CD4-positive, alpha-beta T cell treated with Interleukin-4 for 1 hour (primary cell): ENCODE measurements at places on chromosomes 13 and 19.

- DNase-seq: peak; percentile 81
Observed at GRCh38 chr13:99282264-99283231, 24.4 kb upstream of the GPR18 start.

DNA sequence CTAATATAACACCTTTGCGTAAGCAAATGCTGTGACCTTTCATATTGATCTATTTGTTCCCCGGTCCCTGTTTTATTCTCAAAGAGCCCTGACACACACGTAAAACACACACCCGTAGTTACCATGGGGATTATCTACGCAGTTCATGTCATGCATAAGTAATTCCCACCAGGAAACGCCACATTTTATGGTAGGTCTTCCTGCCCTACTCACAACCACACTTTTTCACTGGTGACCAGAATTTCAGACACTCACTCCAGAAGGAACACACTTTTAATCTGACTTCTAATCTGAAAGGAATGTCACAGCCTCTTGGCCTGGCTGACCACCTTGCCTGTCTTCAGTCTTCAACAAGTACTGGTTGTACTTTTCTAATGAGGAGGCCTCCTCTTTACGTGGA is 46.8 kb downstream of the SLC7A1 start:
- DNase-seq: no peak

- no peak for DNase-seq
Observed at GRCh38 chr13:87093399-87093798, 577.8 kb upstream of the SLITRK5 start.

DNA sequence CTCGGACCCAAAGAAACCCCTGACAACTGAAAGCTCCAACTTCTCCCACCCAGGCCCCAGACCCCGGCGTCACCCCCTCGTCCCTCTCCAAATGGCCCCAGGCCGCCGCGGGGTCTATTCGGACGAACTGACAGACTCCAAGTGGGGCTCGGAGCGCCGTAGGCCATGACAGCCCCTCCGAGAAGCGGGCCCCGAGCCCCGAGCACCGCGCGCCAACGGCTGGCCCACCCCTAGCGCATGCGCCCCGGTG is 360 bp downstream of the DDX39A start:
- DNase-seq: no peak

DNA sequence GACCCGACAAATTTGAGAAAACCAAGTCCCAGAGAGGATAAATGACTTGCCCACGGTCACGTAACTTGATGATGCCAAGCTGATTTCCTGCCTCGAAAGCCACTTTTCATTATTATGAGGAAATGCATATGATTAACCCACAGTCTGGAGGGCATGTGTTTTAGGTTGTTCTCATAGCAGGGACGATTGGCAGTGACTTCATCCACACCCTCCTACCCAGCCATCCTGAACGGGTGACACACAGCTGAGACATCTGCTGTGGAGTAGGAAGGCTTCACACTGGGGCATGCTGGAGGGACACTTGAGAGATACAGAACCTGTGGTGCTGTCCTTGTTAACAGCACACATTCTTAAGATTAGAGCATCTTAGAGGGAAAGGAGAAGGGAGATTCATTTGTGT is 65.4 kb upstream of the WDFY2 start:
- DNase-seq: peak; percentile 40

DNA sequence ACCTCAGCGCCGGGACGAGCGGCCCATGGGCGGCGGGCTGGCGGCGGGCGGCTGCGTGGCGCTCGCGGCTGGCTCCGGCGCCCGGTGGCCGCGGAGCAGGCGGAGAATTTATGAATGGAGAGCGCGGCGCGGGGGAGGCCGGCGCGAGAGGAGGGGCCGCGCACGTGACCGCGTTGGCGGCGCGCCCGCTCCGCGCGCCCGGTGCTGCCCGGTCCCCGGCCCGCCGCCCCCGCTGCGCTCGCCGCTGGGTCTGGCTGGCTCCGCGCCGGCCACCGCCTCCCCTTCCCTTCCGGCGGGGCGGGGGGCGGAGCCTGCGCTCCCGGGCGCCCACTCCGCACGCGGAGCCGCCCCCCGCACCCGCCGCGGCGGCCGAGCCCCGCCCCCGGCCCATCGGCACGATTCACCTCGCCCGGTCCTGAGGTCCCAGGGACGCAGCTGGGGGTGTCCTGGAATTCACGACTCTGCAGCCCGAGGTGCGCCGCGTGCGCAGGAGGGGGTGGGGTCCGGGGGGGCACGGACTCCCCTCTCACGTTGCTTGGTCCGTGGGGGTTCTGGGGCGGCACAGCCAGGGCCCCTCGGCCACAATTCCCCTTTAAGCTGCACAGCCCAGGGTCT is at the start of gene CBARP:
CBARP (minus strand) TSS at position 252 of the 615 bp plus-strand sequence. CDS start 1,905 bp downstream, outside the sequence.
- peak; percentile 29 for DNase-seq

DNA sequence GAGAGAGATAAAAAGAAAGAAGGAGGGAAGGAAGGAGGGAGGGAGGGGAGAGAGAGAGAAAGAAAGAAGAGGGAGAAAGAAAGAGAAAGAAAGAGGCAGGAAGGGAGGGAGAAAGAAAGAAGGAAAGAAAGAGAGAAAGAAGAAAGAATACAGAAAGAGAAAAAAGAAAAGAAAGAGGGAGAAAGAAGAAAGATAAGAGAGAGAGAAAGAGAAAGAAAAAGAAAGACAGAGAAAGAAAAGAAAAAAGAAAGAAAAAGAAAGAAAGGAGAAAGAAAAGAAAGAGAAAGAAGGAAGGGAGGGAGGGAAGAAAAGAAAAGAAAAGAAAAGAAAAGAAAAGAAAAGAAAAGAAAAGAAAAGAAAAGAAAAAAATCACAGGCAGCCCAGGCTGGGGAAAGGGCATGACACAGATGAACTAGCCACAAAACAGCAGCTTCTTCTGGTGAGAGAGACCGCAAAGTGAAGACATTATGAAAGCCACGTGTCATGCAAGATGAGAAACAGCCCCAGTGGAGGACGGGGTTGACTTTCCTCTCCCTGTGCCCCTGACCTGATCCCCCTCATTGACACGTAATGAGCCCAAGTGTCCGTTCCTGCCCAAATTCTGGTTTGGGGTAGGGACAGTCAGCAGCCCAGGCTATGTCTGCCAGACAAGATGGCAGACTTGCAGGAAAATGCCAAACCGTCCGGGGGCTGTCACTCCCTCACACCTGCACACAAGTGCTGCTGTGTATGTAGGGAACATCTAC is 102.1 kb downstream of the INSR start:
- DNase-seq: peak; percentile 63

- no peak for DNase-seq
Observed at GRCh38 chr19:34998777-34999497, 1.2 kb upstream of the GRAMD1A start.

- no peak for DNase-seq
Observed at GRCh38 chr13:50355797-50356196, 340.6 kb downstream of the KCNRG start.

- no peak for DNase-seq
Observed at GRCh38 chr19:38494379-38494778, 60.9 kb downstream of the RYR1 start.

- DNase-seq: no peak
Observed at GRCh38 chr19:18626906-18627305, 9.9 kb upstream of the KLHL26 start.

DNA sequence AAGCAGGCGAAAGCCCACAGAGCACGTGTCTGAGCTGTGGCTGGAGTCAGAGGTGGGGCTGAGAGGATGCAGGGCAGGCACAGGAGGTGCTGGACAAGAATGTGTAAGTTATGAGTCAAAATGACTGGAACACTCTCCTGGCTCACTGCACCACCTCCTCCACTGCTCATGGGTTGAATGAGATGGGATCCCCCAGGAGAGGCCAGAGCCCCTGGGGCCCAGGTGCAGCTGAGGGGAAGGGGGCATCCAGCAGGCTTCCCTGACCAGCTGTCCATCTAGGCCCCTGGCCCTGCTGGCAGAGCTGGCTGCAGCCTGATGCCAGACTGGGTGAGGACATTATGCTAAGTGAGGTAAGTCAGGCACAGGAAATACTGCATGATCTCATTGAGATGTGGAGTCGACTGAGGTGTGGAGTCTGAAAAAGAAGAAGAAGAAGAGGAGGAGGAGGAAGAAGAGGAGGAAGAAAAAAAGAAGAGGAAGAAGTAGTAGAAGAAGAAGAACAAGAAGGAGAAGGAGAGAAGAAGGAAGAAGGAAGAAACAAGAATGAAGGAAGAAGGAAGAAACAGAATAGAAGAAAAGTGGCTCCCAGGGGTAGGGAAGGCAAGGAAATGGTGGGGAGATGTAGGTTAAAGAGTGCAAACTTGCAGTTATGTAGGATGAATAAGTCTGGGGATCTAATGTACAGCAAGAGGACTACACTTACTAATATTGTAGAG is 747.4 kb downstream of the UQCRFS1 start:
- no peak for DNase-seq

DNA sequence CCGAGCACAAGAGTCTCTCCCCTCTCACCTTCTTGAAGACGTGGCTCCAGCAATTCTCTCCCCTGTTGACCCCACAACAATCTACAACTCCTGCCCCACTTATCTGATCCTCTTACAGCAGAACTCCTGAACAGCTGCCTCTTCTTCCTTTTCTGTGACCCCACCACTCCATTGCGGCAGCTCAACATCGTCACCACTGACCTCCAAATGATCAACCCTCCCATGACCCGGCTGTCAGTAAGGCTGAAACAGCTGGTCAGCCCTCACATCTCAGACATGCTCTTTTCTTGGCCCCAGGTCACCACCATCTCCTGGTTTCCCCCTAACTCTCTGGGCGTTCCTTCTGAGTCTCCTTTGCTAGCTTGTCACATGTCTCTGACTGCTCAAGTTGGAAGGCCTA is 1.8 kb downstream of the EXOSC5 start:
- DNase-seq: no peak
